ENCODE measurements at places on chromosomes 11 and 22.

GRCh38 chr11:93614173-93614722 is 47.2 kb upstream of the CEP295 start:
- DNase-seq, result peak; percentile 3

DNA sequence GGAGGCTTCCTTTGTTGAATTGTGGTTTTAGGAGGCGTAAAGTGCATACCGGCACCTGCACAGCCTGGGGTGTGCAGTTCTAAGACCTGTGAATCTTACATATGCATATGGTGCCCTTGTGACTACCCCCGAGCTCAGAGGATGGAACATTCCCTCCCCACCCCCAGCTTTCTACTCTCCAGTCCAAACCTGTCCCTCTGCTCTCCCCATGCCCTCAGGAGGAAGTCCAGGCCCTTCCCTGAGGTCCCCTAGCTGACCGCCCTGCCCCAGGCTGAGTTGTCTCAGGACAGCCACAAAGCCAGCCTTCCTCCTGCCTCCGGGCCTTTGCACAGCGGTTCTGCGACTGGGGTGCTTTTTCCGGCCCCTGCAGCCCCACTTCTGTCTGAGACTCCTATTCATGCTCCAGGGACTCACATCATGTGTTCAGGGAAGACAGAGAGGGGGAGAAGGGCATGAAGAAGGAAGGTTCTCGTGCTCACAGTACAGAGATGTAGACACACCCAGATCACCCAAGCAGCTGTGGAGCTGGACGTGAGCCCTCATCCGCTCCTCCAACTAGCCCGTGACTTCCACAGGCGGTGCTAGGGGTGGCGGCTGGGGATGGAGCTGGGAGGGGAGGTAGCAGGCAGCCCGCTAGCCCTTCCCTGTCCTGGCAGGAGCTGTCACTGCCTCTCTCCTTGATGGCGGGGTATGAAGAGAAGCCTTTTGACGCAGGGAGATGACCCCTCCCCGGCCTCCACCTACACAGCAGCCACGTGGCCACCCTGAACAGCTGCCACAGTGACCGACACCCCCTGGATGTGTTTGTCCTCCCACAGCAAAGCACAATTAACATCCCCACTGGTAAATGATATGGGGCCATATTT is 50.8 kb downstream of the FLRT1 start:
- DNase-seq, result no peak

DNA sequence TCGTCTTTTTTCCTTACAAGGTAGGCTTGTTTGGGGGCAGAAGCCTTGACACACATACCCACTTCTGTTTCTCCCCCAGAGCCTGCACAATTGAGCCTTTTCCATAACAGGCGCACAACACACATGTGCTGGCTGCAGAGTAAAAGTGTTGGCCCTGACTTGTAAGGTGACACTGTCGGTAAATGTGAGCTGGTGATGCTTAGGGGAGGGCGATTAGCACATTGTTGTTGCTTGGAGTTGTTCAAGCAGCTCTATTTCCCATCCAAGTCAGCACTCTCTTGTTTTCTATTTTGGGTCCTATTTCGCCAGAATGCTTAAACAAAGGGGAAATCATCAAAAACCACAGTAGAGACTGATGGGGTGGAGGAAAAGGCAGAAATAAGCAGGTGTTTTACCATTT is 51.9 kb upstream of the PTPRJ start:
- DNase-seq, result no peak

DNA sequence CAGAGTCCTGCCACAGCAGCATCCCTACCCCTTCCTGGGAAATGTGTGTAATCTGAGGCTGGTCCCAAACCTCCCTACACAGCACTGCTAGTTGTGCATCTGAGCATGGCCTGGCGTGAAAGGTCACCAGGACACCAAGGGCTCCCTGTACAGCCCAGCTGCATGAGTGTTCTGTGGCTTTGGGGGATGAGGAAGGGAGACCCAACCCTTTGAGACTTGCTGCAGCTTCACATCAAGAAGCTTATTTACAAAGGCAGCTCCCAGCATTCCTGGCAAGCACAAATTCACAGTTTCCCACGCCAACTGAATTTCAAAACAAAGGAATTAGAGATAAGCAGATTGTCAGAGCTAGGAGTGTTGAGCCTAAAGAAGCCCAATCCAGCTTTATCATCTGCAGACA is 32.2 kb downstream of the CSNK2A3 start:
- DNase-seq, result no peak

DNA sequence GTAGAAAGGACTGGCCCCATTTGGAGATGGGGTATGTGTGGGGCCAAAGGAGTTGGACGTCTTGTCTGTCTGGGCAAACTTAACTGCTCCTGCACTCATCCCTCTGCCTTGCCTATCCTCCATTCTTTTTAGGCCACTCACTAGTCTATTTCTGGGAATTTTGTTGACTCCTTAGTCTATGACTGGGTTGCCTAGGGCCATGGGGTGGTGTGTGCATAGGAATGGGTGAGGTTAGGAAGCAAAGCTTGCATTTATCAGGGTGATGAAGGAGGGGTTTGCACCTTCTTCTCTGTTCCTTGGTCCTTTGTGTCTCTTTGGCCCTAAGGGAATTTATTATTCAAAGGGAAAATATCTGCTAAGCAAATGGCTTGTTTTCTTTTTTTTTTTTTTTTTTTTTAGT is 80.9 kb upstream of the OR9Q1 start:
- DNase-seq, result no peak

DNA sequence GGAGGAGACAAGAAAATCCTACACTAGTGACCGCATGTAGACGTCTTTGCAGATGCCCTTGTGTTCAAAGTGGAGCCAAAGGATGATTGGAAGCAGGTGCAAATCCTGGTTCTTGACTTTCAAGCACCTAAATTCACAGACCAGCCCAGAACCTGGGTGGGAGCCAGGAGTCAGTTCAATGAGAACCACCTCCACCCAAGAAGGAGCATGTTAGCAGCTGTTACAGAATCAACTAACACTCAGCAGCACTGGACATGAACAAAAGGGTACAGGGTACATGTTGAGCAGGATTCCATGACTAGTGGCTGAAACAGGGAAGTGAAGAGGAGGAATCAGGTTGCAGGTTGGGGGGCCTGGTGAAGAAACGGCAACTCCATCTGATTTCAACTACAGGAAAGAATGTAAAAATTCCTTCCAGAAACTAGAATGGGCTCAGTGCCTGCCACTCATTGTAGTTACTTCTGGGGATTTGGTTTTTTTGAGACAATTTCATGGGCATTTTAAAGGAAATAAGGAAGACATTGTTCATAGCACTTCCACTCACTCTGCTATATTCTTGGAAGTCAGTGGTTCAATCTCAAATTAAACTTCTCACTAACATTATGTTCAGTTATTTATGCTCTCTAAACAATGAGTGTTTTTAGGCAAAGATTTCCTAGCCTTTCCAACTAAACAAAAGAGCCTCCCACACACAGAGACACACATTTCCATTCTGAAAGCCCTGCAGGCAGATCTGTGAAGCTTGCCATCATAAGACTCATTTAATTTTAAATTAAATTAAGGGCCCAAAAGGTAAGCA is 173.3 kb downstream of the CADM1 start:
- no peak for DNase-seq

DNA sequence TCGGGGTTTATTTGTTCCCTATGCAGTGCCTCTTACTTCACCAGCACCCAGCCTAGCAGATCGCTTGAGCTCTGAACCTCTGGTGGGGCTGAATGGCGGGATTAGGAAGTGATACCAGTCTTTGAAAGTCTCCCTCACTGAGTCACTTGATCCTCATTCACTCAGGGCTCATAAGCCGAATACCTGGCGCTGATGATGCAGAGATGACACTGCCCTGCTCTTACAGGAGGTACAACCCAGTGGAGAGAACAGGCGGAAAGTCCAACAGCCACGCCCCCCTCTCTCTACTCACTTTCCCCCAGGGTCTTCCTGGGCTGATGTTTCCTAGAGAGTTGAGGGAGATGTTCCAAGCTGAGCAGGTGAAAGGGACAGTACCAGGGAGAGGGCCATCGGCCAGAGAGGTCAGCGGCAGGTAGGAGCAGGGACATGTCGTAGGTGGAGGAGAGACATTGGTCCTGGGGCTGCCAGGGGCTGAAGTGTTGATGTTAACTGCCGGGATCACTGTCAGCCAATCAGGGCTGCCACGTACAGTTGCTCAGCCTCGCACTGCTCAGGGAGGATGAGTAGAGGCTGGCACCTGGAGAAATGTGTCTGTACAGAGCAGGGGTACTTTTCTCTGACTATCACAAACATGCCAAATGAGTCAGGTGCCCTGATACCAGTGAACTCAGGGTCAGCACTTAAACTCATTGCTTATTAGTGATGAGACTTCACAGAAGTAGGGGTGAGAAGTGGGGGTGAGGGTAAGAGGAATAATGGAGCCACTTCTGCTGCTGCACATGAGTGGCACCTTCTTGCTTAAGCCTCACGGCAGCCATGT is 9.9 kb upstream of the APOBEC3A start:
- no peak for DNase-seq

DNA sequence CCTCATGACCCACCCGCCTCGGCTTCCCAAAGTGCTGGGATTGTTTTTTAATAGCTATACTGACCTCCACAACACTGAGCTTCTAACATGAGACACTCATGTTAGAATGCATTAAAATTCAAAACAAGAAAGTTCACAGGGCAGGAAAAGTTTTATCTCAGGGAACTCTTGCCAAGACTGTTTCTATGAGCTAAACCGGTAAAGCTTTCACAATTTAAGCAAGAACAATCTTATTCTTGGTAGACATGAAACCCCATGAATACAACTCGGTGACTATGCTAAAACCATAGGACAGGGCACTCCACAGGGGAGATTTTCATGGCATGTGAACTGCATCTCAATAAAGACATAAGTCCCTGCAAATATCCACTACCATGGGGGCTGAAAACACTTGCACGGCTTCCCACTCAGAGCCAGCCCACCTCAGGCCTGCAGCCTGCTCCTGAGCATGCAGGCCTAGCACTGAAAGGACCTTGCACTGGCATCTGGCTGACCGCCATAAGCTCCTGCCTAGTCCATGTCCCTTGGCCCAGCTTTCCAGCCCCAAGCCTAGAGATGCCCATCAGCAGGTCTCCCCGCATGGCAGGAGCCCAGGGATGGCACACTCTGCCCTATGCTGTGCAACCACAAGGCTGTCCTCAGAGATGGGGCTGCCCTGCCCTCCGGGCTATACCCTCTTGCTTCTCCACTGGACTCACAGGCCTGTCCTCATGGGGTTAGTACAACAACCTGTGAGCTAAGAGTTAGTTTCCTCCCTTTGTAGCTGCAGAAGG is 58.4 kb downstream of the DGCR2 start:
- no peak for DNase-seq

DNA sequence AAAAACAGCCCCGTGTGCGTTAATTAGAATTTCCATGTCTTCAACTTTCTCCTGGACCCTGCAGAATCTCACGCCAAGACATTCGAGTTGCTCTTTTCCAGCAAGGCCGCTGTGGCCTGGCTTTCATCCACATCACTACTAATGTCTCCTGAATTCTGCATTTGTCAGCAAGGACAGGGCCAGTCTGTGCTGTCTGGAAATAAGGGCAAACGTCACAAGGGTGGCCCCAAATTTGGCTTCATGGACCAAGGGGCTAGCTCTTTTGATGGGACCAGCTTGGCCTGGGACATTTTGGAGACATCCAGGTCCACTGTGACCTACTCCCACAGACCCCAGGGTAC is 33.4 kb downstream of the KCNQ1OT1 start:
- no peak for DNase-seq

DNA sequence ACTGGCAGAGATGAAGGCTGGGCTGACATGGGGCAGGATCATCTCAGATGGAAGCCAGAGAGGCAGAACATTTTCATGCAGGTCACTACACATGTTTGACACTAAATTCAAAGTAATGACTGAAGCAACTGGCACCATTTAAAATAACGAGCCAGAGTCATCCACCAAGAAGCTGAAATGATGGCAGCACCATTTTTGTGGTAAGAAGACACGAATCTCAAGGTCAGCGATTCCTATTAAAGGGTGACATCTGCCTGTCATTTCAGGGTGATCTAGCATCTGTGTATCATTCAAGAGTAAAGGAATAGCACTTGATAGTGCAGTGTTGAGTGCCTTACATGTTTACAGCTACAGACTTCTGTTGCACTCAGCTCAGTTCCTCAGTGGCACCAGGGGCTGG is 113.4 kb upstream of the C11orf87 start:
- DNase-seq, result no peak

DNA sequence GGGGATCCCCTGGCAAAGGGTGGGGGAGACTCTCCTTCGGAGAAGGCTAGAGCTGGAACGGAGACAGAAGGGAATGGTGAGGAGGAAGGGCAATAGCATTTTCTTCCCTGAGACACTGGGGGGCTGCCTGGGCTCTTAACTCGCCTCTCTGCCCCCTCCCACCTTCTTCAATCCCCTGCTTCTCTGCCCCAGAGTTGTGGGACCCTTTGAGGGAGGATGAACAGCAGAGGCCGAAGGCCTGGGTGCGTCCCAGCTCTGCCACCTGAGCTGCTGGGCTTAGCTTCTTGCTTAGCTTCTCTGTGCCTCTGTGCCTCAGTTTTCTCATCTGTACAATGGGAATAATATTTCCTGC is 72.4 kb downstream of the RTL6 start:
- DNase-seq, result no peak

- no peak for DNase-seq
Measured at GRCh38 chr11:11215944-11216343, 137.1 kb downstream of the CSNK2A3 start.

DNA sequence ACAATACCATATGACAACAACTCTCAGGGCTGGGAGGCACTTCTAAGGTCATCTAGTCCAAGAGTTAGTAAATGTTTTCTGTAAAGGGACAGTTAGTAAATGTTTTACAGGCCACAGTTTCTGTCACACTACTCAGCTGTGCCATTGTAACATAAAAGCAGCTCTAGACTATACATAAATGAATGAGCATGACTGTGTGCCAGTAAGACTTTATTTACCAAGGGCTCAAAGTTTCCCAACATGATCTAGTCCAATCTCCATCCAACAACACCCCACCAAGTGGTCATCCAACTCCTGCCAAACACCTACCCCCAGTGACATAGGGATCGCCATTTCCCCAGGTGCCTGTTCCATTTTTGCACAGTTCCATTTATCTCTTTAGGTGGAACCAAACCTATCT is 12.1 kb downstream of the SERGEF start:
- DNase-seq, result no peak

- DNase-seq, result no peak
Measured at GRCh38 chr11:92675810-92676209, 293.6 kb upstream of the MTNR1B start.

- no peak for DNase-seq
Measured at GRCh38 chr11:62067741-62068140, 56.1 kb upstream of the INCENP start.

GRCh38 chr11:91828901-91829300 is 395.7 kb upstream of the FAT3 start:
- DNase-seq, result no peak

- no peak for DNase-seq
Measured at GRCh38 chr11:69250186-69251056, 43.5 kb upstream of the MYEOV start.

DNA sequence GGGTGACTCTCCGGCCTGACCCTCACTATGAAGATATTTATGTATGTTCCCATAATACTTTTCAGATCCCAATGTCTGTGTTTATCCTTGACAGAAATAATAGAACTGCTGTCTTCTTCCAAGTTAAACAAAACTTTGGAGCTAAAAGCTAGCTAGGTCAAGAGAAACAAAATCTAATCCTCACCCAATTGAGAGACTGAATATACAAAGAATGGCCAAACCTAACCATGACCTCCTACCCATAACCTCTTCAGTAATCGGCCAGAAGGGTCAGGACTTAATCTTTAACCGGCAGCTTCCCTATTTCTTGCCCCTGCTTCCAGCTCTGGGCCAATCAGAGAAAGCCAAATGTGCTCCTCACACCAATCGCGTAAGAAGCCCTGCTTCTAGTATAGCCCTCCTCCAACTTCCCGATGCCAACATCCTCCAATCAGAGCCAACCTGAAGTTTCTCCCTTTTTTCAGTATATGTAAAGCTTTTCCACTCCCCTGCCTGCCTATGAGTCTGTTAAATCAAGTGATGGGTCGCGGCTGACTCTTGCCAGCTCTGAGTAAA is 1.7 kb upstream of the DDX6 start:
- peak; percentile 65 for DNase-seq
